ENCODE measurements at places on chromosomes 5 and 9.

DNA sequence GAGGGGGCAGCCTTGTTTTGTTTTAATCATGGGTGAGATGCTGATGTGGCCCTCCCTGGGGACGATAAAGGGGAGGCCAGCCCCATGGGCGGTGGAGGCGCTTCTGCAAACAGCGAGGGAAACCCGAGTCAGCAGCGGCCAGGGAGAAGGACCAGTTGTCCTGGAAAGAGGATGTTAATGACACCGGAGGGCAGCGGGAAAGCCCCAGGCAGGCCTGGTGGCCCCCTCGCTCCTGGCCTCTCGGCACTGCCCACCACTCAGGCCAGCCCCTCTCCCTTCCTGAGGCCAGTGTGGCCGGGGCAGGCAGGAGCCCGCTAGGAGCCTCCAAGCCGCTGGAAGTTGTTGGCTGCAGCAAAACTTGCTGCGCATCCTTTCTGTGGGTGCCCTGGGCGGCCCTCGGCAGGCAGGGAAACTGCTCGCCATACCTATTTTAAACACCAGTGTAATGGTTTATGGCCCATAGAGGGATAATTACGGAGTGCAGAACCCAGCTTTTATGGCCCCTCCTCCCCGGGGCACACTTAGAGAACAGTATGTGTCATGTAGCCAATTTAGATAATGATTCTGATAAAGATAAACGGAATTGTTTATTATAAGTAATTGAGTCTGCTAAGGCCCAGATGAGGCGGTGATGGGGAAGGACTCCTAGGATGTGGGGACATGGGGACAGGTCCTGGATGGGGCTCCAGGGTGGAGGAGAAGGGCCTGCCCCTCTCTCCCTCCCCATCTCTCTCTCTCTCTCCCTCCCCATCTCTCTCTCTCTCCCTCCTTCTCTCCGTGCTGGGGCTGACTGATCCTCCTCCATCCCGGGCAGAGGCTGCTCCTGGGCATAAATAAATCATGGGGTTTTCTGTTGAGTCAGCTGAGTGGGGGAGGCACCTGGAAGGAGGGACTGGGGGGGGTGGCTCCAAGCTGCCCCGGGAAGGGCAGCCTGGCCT lies 36.9 kb downstream of the LMX1B start:
- DNase-seq = no peak

DNA sequence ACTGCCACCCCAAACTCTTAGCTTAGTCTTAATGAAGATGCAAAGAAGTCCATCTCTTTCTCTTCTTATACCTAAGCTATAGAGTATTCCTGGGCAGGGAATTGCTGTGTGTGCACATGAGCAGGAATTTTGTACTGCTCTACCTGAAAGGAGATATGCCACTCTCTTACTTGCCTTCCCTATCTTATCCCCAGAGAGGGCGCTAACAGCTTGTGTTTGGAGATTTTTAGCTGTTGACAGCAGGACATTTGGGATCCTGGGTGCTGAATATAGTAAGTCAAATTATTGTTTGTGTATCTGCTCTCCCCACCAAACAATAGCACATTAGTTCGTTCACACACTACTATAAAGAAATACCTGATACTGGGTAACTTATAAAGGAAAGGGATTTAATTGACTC lies 159.5 kb downstream of the GABRG2 start:
- DNase-seq = no peak

DNA sequence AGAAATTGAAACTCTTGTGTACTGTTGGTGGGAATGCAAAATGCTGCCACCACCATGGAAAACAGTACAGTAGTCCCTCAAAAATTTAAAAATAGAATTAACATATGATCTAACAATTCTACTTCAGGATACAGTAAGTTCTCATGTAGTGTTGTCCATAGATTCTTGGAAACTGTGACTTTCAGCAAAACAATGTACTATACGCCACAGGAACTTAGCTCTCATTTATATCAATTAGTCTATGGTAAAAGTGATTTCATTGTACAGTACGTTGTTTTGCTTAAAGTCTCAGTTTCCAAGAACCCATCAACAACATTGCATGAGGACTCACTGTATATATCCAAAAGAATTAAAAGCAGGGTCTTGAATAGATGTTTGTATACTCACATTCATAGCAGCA lies 233.5 kb upstream of the GAS1 start:
- DNase-seq = no peak

GRCh38 chr5:176350416-176350815 lies 11.1 kb downstream of the KIAA1191 start:
- no peak for DNase-seq

GRCh38 chr9:107708791-107709190 lies 219.2 kb upstream of the KLF4 start:
- no peak for DNase-seq

DNA sequence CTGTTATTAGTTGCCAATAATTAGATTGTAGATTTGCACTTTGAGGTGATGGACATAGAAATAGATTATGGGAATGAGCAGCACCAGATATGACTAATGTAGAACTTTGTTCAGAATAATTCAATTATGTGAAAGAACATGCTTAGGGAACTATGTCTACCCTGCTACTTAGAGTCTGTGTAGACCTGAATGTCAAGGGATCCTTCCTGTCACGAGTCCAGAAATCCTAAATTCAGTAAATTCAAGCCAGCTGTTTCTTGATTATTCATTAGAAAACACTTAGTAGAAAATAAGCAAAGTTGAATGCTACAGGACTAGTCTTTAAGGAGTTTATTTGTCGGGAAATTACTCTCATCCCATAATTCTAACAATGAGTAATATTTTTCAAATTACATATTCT lies 887.3 kb upstream of the SEMA6A start:
- DNase-seq = no peak

- no peak for DNase-seq
Measured at GRCh38 chr9:81092057-81092456, 597.3 kb downstream of the TLE1 start.

GRCh38 chr9:98644011-98644410 lies 64.7 kb downstream of the GABBR2 start:
- DNase-seq = no peak

DNA sequence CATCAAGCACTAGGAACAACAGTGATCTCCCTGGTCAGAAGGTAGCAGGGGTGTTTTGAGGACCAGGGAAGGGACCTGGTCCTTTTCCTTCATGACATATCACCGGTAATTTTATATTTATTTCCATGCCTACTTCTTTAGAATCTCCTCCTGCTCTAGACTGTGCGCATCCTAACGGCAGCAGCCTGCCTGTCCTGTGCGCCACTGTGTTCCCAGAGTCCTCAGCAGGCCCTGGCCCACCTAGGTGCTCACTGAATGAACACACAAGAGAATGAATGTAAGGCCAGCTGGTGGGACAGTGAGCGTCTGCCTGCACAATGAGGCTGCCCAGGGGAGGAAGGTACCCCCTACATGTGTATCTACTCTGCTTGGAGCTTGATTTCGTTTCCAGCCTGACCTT lies 51.5 kb downstream of the C5orf15 start:
- DNase-seq = no peak

DNA sequence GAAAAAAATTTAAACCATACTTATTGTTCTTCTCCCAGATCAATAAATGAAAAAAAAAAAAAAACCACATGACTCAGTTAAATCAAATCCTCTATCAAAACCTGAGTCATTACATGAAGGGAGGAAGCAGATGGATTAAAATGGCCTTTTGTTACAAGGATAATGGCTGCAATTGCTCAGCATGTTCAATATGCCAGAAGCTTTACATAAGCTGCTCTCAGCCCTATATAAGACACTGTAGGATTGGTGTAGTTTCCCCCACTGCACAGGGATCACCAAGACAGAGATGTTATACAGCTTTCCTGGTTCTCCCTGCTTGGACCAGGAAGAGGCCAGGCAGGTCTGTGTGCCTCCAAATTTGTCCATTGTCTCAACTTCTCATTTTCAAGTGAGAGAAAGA lies 101.6 kb upstream of the MAP1B start:
- no peak for DNase-seq

- peak; percentile 33 for DNase-seq
Measured at GRCh38 chr9:107863396-107863795, 373.8 kb upstream of the KLF4 start.

GRCh38 chr9:134942788-134943184 lies 25.1 kb upstream of the FCN1 start:
- DNase-seq = no peak

- DNase-seq = no peak
Measured at GRCh38 chr9:137227054-137227852, at the start of gene RNF224. Gene RNF224, plus strand, starts transcription at chr9:137227502. Its CDS starts 834 bp downstream, at chr9:137228336.

DNA sequence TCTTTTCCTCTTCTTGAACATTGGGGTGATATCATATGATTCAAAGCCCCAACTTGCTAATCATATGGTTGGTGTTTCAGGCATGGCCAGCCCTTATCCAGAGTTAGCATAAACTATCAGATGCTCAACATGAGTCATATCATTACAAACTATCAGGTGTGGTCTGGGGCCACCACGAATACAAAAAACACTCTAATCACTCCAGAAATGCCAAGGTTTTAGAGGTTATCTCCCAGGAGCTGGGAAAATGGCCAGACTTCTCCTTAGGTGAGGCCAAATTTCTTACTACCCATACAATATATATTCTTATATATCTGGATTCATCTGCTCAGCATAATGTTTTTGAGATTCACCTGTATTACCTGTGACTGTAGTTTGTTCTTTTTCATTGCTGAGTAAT lies 210.5 kb downstream of the CCDC171 start:
- no peak for DNase-seq

- no peak for DNase-seq
Measured at GRCh38 chr9:130237076-130237475, 28.5 kb upstream of the HMCN2 start.

- no peak for DNase-seq
Measured at GRCh38 chr5:78533356-78533755, 115.2 kb downstream of the LHFPL2 start.

GRCh38 chr5:73387601-73388305 lies 60.8 kb downstream of the FOXD1 start:
- no peak for DNase-seq

DNA sequence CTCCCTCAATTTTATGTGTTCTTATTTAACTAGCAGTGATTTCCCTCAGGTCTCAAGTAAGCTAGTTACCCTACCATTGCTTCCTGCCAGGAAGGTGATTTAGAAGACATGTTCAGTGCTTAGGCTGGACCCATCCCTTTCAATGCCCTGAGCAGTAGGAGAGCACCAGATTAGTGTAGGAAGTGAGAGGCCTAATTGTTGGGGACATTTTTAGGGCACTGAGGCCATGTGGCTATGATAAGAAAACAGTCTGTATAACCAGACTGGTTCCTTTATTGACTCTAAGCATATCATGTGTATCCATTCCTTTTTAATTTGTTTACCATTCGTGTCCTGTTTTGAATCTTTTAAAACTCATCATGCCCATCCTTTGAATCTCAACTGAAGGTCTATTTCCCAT lies 312.3 kb upstream of the PRR16 start:
- no peak for DNase-seq

DNA sequence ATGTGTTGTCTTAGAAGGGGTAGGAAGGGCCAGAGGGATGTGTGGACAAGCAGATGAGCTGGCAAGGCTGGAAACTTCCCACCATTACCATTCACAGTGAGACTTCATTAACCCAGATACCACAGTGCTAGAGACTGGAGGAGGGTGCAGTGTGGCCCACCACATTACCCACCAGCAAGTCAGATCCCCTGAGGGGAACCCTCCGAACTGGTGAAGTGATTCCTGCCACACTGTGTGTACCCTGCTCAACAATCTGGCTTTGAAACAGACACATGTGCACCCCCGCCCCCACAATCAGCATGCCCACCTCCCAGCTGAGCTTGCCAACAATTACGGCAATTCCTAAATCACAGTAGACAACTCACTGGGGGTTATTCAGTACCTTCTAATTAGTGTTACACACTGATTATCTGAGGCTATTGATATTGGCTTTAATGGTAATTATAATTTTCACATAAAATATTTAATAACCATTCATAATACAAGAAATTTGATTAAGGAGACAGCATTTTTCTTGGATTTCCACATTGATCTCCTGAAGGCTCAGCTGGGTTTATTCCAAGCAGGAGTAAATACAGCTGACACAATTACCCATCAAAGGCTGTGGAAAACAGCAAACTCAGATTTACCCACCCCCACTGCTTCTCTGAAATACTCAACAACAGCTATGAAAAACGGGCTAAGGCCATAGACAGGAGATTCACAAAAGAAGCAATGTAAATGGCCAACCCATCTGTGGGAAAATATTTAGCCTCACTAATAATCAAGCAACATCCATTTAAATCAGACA lies 169.3 kb upstream of the FSTL4 start:
- no peak for DNase-seq

DNA sequence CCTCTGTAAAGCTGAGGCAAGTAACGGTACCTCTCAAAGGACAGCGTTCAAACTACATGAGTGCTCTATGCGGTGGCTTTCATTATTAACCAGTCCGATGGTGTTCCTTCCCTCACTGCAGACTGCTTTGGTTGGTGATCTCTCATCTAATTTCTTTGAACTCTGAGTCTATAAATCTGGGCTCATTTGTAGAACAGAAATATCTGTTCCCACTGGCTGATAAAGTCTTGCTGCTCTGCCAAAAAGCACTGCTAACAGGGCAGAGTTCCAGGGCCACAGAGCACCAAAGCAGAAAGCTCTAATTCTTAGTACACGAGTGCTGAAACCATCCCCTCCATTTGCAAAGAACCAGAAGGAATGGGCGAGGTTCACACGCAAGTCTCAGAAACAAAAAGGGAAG lies 81.9 kb downstream of the MED27 start:
- no peak for DNase-seq

GRCh38 chr5:40634154-40634553 lies 45.6 kb upstream of the PTGER4 start:
- no peak for DNase-seq

- DNase-seq = no peak
Measured at GRCh38 chr5:123936548-123936947, 424.6 kb downstream of the CSNK1G3 start.

- no peak for DNase-seq
Measured at GRCh38 chr5:87184605-87185004, 83.1 kb upstream of the RASA1 start.

GRCh38 chr5:137567226-137567625 lies 68.1 kb upstream of the SPOCK1 start:
- no peak for DNase-seq

- no peak for DNase-seq
Measured at GRCh38 chr5:83000428-83000827, 76.8 kb downstream of the TMEM167A start.

- DNase-seq = no peak
Measured at GRCh38 chr5:113283558-113283957, 151.2 kb downstream of the TSSK1B start.

GRCh38 chr9:81462801-81463200 lies 226.5 kb downstream of the TLE1 start:
- DNase-seq = no peak
